ENCODE measurements at places on chromosomes 13 and 19. TPM values are rescaled to one million over a fixed set of nuclear protein-coding genes. Genes with fewer than 3 reads are reported as not detected.

Gene LRG1
- total RNA-seq, result 5.4 TPM

GRCh38 chr13:50842990-50843256 is 569 bp downstream of the DLEU7 start:
- no peak overlapping the region for H3K27ac ChIP-seq
- peaks cover 38% of the 10 kb centered on the region for H3K27me3 ChIP-seq
- DNase-seq, result no peak
- H3K4me1 ChIP-seq, result no peaks in the 10 kb centered on the region
- no peaks in the 10 kb centered on the region for H3K36me3 ChIP-seq
- no peak overlapping the region for H3K4me3 ChIP-seq

- no peaks in the 10 kb centered on the region for H3K27me3 ChIP-seq
- H3K27ac ChIP-seq, result no peak overlapping the region
- no peak for DNase-seq
- no peaks in the 10 kb centered on the region for H3K36me3 ChIP-seq
Measured at GRCh38 chr13:111361046-111361872, 40.8 kb downstream of the TEX29 start.

Gene TTYH1
- 7.0 TPM for total RNA-seq

Gene NAPSA
- total RNA-seq, result 12.4 TPM

DNA sequence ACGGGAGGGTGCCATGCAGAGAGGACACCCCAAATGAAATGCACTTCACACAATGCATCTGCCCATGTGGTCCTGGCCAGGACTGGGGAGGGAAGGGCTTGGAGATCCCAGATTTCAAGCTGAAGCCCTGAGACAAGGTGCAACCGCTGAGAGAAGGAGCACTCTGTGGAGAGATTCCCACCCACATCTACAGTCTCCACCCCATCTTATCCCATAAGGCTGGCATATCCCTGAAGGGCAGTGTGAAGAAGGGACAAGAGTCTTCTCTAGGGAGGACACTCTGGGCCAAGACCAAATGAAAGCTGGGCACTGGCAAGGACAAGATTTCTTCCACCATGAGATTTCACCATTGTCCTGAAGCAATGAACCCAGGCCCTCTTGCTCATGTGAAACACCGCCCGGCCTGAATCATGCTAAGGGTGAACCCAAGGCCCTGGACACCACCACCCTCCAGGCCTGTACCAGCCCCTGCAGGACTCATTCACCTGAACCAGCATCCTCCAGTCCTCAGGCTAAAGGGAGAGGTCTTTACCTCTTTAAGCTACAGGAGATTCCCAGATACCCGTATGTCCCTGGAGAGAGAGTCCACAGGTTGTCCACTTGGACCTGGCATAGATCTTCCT is 20.5 kb downstream of the CEACAM4 start:
- no peak overlapping the region for H3K4me3 ChIP-seq
- no peaks in the 10 kb centered on the region for H3K4me1 ChIP-seq
- no peak for DNase-seq
- no peak overlapping the region for H3K27ac ChIP-seq
- H3K36me3 ChIP-seq, result no peaks in the 10 kb centered on the region
- no peaks in the 10 kb centered on the region for H3K27me3 ChIP-seq

GRCh38 chr13:92150606-92151005 is 752.2 kb downstream of the GPC5 start:
- H3K4me1 ChIP-seq, result no peaks in the 10 kb centered on the region
- no peaks in the 10 kb centered on the region for H3K36me3 ChIP-seq
- no peak overlapping the region for H3K27ac ChIP-seq
- no peak overlapping the region for H3K4me3 ChIP-seq

- H3K4me1 ChIP-seq, result no peaks in the 10 kb centered on the region
- no peak overlapping the region for H3K4me3 ChIP-seq
- DNase-seq, result no peak
- H3K27ac ChIP-seq, result no peak overlapping the region
- no peaks in the 10 kb centered on the region for H3K27me3 ChIP-seq
- no peaks in the 10 kb centered on the region for H3K36me3 ChIP-seq
Measured at GRCh38 chr13:28250542-28250941, 112.2 kb downstream of the PAN3 start.

- peak overlapping the region; percentile 71 for H3K27ac ChIP-seq
- no peak overlapping the region for H3K4me3 ChIP-seq
- no peaks in the 10 kb centered on the region for H3K27me3 ChIP-seq
- H3K36me3 ChIP-seq, result no peaks in the 10 kb centered on the region
- no peak for DNase-seq
- peaks cover 10% of the 10 kb centered on the region for H3K4me1 ChIP-seq
Measured at GRCh38 chr19:38023671-38024541, 116.9 kb downstream of the SIPA1L3 start.

DNA sequence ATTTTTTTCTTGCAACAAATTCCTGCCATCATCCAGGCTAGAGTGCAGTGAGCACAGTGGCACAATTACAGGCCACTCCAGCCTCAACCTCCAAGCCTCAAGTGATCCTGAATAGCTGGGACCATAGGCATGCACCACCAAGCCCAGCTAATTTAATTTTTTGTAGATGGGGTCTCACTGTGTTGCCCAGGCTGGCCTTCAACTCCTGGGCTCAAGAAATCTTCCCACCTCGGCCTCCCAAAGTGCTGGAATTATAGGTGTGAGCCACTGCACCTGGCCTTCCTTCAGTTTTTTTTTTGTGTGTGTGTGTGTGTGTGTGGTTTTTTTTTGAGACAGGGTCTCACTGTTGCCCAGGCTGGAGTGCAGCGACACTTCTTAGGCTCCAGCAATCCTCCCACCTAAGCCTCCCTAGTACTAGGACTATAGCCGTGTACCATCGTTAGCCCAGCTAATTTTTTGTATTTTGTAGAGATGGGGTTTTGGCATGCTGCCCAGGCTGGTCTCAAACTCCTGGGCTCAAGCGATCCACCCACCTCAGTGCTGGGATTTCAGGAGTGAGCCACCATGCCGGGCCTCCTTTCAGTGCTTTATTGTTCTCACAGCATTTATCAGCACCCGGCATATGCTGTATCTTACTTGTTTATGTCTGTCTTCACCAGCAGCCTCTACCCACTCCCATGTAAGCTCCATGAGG is 5.9 kb upstream of the SRRM5 start:
- no peak overlapping the region for H3K27ac ChIP-seq
- no peaks in the 10 kb centered on the region for H3K27me3 ChIP-seq
- no peaks in the 10 kb centered on the region for H3K4me1 ChIP-seq
- no peak overlapping the region for H3K4me3 ChIP-seq

DNA sequence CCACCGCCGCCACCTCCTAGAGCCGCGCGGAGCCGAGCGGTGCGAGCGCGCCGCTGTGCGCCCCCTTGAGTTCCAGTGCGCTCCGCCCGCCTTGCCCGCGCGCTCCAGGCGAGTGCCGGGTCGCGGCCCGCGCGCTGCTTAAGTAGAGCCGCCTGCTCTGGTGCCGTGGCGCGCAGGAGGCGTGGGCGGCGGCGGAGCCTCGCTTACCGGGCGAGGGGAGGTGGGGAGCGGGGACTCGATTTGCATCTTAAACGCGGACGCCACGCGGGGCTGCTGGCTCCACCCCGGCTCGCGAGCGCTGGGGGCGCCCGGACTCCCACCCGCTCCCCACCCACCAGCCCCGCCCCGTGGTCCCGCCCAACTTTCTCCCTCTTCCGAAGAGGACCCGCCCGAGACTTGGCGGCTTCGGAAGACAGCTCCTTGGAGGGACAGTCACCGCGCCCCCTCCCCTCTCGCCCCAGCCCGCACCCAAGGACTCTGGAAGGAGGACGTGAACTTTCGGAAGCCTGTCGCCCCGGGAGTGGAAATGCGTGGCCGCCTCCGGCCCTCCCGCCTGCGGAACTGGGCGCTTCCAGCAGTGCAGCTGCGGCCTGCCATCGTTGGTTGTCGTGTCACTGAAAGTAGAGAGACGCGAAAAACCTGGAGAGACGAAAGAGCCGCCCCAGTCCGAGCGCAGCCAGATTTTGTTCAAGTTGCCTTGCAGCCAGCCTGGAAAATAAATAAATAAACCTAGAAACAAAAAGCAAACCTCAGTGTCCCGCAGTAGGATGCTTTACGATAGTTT is at the start of gene KCTD12:
KCTD12 (minus strand) TSS at position 114 of the 784 bp plus-strand sequence. CDS start 257 bp downstream, outside the sequence.
- DNase-seq, result peak; percentile 93
- peak within 1 kb of the TSS; percentile 97 for H3K27ac ChIP-seq
- H3K36me3 ChIP-seq, result no peaks in the 10 kb centered on the region
- peaks cover 21% of the 10 kb centered on the region for H3K4me1 ChIP-seq

GRCh38 chr13:111859354-111860230 is 207.4 kb upstream of the SOX1 start:
- no peak overlapping the region for H3K4me3 ChIP-seq
- no peaks in the 10 kb centered on the region for H3K4me1 ChIP-seq
- H3K27me3 ChIP-seq, result no peaks in the 10 kb centered on the region
- no peaks in the 10 kb centered on the region for H3K36me3 ChIP-seq

- H3K4me1 ChIP-seq, result no peaks in the 10 kb centered on the region
- H3K36me3 ChIP-seq, result no peaks in the 10 kb centered on the region
- no peak overlapping the region for H3K4me3 ChIP-seq
- DNase-seq, result no peak
- no peak overlapping the region for H3K27ac ChIP-seq
Measured at GRCh38 chr19:6556480-6557195, 25.8 kb downstream of the TNFSF9 start.

DNA sequence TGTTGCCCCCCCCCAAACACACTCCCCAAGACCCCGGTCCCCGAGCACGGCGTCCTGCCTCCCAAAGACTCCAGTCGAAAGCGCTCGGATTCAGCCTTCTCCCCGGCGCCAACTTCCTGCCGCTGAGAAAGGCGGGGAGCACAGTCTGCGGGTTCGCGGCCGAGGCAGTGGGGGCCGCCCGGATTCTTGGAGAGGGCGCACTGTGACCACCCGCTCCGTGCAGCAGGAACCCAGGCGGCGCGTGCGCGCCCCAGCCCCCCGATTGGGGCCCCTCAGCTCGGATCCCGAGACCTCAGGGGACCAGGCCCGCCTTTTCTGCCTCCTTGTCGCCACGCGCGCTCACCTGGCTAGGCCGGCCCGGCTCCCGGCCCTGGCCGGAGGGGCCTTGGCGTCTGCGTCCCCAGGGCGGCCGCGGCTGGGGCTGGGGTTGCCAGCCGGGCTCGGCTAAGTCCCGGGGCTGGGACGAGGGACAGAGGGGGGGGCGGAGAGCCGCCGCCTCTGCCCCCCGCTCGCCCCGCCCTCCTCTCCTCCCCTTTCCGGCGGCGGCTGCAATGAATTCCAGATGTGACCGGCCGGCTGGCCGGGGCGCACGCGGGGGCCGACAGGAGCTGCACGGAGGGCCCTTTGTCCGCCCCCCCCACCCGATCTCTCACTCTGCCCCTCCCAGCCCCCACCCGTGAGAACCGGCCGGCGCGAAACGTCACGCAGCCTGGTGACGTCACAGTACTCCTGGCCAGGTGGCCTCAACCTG is at the start of gene S1PR2:
S1PR2 (minus strand) TSS at position 471 of the 751 bp plus-strand sequence. CDS start 6,426 bp downstream, outside the sequence.
- no peaks in the 10 kb centered on the region for H3K36me3 ChIP-seq
- peaks cover 10% of the 10 kb centered on the region for H3K4me1 ChIP-seq
- peak; percentile 94 for DNase-seq
- H3K27ac ChIP-seq, result peak within 1 kb of the TSS; percentile 98
- H3K27me3 ChIP-seq, result no peaks in the 10 kb centered on the region
- peak within 1 kb of the TSS; percentile 92 for H3K4me3 ChIP-seq

DNA sequence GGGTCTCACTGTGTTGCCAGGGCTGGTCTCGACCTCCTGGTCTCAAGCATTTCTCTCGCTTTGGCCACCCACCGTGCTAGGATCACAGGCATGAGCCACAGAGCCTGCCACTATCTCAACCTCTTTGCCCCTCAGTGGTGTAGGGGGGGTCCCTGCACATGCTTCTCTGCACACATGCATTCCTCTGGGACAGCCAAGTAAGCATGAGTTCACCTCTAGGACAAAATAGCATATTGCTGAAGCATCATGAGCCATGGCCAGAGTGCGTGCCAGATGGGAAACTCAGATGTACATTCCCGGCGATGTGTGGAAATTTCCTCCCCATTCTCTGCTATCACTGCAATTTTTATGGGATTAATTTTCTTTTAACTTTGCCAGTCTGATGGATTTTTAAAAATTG is 23.1 kb downstream of the CHAF1A start:
- H3K36me3 ChIP-seq, result no peaks in the 10 kb centered on the region
- no peaks in the 10 kb centered on the region for H3K27me3 ChIP-seq
- no peaks in the 10 kb centered on the region for H3K4me1 ChIP-seq
- H3K4me3 ChIP-seq, result no peak overlapping the region

- H3K4me1 ChIP-seq, result peaks cover 20% of the 10 kb centered on the region
- H3K36me3 ChIP-seq, result no peaks in the 10 kb centered on the region
- no peaks in the 10 kb centered on the region for H3K27me3 ChIP-seq
- H3K27ac ChIP-seq, result peak overlapping the region; percentile 61
- peak overlapping the region; percentile 1 for H3K4me3 ChIP-seq
Measured at GRCh38 chr19:2097203-2097885, 629 bp downstream of the IZUMO4 start.

DNA sequence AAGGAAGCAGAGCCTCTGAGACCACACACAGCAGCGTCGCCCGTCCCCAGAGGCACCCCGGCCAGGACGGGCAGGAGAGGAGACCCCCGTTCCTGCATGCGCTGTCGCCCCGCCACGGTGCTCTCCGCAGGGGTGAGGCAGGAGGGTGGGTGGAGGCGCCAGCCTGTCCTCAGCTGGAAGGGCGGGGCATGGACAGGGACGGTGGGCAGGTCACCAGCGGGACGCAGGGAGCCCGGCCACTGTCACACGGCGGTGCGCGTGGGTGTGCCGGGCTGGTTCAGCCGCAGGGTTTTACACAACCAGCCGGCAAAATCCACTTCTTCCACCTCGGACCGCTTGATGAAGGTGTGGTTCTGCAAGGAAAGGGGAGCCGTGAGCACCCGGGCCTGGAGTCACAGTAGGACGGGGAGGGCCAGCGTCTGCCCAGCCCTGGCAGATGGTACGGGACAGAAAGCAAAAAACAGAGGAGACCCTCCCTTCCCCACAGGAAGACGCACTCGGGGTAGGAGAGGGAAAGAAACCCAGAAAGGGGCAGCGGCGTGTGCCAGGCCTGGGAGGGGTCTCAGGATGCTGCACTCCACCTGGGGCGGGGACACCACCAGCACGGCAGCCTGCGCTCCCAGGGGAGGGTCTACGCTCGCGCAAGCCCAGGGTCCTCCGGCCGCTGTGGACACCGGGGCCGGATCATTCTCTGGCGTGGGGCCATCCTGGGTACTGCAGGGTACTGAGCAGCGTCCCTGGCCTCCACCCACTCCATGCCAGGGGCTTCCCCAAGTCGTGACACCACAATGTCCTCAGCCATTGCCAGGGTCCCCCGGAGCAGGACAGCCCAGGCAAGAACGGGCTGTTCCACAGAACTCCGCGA is 23.9 kb upstream of the ZBTB7A start:
- H3K4me3 ChIP-seq, result no peak overlapping the region
- no peaks in the 10 kb centered on the region for H3K36me3 ChIP-seq
- no peak for DNase-seq
- H3K4me1 ChIP-seq, result no peaks in the 10 kb centered on the region

- no peaks in the 10 kb centered on the region for H3K36me3 ChIP-seq
- H3K27ac ChIP-seq, result no peak within 1 kb of the TSS
- DNase-seq, result peak; percentile 39
- peaks cover 5% of the 10 kb centered on the region for H3K4me1 ChIP-seq
Measured at GRCh38 chr13:46387064-46387851, at the start of gene RUBCNL. RUBCNL (minus strand) TSS chr13:46387252; CDS start chr13:46372475, 14,777 bp downstream.

Gene WDR62
- total RNA-seq, result 2.1 TPM

- no peaks in the 10 kb centered on the region for H3K36me3 ChIP-seq
- H3K4me3 ChIP-seq, result no peak overlapping the region
- H3K27me3 ChIP-seq, result no peaks in the 10 kb centered on the region
Measured at GRCh38 chr13:30711375-30711774, 24.0 kb upstream of the ALOX5AP start.

Gene IGFL3
- 2.1 TPM for total RNA-seq
